Stimulated activated CD4-positive, alpha-beta T cell treated with anti-CD3 and anti-CD28 coated beads, Interleukin-1b, Interleukin-23, amount 100 ng/mL, for 48 hours (primary cell): ENCODE measurements at places on chromosomes 6 and 20.

GRCh38 chr20:30511322-30512030 is 746.0 kb upstream of the DEFB115 start:
- DNase-seq: no peak

GRCh38 chr6:7996538-7997111 is 67.6 kb downstream of the BLOC1S5 start:
- DNase-seq: no peak

- DNase-seq: no peak
Observed at GRCh38 chr20:17026346-17026745, 200.5 kb upstream of the PCSK2 start.

DNA sequence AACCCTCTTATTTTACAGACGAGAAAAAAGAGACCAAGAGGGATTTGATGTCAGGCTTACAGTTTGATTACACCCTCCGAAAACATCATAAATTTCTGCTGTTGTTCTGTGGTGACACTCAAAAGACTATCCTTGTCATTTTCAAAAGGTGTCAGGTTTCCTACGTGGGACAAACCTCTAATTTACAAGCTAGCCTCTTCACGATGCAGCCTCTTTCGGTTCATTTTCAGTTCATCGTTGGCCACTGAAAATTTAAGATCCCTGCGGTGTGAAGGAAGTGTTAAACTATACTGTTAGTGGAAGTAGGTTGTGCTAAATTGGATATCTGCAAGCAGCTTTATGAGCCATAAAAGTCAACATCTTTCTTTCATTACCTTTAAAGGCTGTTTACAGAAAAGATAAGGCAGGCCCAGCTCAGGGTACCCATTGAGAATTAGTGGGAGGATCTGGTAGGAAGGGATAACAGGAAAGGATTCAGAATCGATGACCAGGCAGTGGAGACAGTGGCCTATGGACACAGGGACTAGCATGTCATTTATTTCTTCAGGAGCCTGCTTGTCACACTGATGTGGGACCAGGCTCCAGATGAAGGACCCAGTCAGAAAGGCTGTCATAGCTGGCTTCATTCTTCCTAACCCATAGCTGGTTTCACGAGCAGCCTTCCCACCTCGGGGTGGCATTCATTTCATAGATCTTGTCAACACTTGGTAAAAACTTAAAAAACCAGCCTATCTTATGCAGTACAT is 329.1 kb upstream of the SOX4 start:
- DNase-seq: no peak

DNA sequence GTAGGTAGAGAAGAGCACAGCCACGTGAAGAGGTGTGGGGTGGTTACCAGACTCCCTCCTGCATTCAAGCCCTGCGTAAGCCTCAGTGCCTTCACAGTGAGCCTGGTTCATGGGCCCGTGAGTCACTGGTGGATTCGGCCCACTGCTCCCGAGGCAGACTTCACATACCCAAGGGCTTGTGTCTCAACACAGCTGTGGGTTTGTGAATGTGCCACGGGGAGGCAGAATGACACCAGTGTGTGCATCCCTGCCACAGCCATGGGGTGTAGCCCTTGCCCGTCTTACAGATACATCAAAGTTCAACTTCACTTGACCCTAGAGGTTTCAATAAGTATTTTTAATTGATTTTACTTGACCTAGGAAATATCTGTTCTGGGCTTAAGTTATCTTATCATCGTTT is 108.5 kb downstream of the MAP3K4 start:
- no peak for DNase-seq

- DNase-seq: no peak
Observed at GRCh38 chr20:54995011-54995410, 519.6 kb downstream of the DOK5 start.

DNA sequence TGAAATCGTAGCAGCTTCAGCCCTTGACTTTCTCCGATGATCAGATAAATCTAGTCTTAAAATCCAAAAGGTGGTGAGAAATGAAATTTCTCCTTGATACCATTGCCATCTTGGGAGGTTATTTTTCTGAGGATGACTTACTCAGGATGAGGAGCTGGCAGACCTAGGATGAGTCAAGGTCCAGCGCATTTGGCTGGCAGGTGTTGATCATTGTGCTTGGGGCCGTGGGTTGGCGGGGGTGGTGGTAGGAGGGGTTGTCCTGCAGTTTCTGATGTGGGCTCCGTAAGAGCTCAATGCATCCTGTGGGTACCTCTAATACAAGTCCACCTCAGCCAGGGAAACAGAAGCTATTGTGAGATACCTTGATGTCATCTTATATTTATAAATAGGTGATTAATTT is 148.3 kb upstream of the SCGN start:
- DNase-seq: no peak

GRCh38 chr6:64155063-64155462 is 519.5 kb downstream of the PHF3 start:
- DNase-seq: no peak

- DNase-seq: no peak
Observed at GRCh38 chr6:83546636-83547035, 34.3 kb downstream of the PRSS35 start.

DNA sequence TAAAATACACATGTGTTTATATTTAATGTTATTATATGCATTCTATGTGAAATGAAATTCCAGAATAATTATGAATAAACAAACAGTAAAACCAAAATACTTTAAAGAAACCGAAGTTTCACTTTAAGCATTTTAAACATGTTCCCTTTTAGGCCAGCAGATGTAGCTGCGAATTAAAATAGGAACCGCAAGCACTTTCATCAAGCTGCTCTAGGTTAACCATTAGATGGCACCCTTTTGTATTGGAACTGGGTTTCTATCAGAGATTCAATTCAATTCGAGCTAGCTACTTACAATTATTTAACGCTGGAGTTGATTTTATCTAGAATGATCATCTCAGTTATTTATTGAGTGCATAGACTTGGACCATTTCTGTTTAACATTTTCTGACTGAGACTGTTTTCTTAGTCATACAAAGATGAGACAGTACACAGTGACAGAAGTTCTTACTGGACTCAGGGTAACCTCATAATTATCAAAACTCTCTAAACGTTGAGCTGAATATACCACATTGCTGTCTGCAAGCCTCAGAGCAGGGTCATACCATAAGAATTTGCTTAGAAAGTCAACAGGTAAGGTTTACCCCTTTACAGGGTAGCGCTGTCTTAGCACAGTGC is 8.5 kb downstream of the TMEM242 start:
- no peak for DNase-seq

GRCh38 chr6:88144637-88145297 is 21.4 kb downstream of the CNR1 start:
- no peak for DNase-seq

DNA sequence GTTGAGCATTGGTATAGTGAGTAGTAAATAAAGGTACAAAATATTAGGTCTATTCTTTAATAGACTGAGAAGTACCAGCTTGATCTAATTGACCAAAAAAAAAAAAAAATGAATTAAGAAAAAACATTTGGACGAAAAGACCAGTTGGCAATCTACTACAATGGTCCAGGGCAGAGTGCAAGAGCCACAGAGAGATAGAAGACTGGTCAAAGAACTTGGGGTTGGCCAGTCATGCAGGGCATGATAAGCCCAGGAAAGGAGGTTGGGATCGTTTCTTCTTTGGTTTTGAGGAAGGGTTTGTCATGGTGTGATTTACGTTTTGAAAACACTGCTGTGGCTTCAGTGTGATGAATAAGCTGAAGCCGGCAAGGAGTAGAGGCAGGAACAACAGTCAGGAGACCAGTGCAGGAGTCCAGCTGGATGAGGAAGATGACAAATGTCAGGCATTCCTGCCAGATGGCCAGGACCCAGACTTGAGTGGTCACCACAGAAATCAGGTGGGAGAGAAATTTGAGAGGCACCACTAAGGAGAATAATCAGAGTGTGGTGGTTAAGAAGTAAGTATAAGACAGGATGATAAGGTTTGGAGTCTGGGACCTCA is 14.0 kb downstream of the SMLR1 start:
- DNase-seq: no peak

DNA sequence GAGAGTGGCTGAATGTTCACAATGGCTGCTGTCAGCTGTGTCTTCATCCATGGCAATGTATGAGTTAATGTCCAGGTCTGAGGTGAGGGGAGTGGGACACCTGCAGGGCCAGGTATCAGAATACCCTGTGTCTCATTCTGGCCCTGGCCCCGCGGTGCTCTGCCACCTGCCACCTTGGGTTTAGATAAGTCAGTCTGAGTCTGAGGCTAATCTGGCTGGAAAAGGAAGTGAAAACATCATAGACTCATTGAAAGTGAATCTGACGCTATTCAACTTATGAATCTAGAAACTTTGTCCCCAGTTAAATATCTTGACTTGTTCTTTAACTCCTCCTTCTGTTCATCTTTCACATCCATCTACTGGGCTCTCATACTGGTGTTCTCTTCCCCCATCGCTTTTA is 267.1 kb upstream of the JAG1 start:
- no peak for DNase-seq

DNA sequence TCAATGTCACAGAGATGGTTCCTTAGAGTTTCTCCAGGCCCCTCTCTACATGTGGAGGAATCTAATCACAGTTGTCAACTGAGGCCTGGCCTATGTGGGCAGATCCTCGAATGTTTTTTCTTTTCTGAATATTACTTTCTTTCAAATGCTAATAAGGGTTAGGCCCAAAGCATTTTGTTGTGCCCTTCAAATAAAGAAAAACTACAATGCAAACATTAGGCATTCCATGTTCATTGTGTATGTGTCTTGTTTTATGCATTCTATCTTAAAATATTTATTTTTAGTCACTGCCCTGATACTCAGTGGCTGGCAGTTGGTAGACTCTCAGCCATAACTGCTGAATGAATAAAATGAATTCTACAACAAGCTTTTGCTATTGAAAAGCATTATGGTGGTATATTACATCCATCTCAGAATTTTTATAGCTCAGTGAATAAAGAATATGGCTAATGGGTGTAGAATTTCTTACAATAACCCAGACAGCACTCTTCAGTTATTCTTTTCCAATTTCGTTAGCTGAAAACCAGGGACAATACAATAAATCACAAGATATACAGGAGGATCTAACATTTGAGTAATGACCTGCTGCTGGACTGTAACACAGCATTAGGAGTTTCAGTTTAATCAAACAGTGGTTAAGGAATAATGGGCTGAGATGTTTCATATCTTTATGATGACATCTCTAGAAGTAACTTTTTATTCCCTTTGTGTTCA is 28.3 kb downstream of the RGS17 start:
- no peak for DNase-seq

GRCh38 chr6:85416766-85417165 is 33.1 kb upstream of the NT5E start:
- no peak for DNase-seq

DNA sequence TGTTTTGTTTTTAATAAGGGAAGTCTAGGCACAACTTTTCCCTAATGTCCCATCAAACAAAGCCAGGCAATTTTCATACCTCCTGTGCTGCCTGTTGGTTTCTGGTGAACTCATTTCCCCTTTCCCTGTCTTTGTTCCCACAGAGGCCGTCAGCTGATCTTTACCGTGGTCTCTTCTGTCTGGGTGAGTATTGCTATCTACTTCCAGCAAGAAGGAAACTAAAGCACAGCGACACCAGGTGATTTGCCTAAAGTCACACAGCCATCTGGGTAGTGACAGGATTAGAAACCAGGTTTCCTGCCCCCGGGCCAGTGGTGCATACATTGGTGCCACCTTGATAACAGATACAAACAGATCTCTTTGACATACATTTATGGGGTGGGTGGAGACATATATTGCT is 59.6 kb downstream of the RAB44 start:
- peak; percentile 48 for DNase-seq

- DNase-seq: no peak
Observed at GRCh38 chr20:13771853-13772453, 12.8 kb downstream of the ESF1 start.

- no peak for DNase-seq
Observed at GRCh38 chr6:106973018-106973835, 1.3 kb downstream of the CD24 start.

DNA sequence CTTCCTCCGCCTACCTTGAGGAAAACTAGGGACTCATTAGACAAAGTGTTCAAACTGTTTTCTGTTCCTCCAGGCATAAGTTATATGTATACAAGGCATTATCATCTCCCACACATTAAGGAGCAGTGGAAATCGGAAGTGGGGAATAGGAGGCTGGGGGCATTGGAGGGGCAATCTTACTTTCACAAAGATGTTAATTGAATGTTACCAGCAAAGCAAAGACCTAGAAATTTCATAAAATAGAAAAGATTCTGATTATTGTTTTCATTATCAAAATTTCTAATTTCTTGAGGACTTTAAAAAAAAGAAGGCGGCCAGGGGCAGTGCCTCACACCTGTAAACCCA is 501.7 kb upstream of the JARID2 start:
- DNase-seq: no peak

GRCh38 chr20:58891718-58892140 is 39.2 kb downstream of the GNAS start:
- peak; percentile 37 for DNase-seq

DNA sequence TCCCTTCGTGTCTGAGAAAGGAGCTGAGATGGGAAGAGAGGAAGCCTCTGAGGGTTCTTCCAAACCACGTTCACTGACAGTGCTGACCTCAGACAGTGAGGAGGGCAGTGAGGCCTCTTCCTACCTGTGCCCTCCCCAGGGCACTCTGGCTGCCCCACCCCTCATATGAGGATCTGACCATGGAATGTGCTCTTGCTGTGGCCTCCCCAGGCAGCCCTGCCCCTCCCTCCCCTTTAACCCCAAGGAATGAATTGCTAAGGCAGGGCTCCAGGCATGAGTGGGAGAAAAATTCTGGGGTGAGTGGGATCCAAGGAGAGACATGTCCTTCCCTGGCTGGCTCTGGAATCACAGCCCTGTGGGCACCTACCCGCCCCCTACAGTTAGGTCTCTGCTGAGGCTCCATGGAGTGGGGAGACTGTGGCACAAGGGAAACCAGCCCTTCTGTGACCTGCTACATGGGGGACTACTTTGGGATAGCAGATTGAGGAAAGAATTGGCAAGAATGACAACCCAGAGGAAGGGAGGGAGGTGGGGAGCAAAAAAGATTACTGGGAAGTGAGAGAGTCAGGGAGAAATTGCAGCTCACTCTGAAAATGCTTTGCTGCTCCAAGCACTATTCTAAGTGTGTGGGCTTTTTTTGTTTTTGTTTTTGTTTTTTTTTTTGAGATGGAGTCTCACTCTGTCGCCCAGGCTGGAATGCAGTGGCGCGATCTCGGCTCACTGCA is 29.4 kb downstream of the TNXB start:
- DNase-seq: no peak

- DNase-seq: no peak
Observed at GRCh38 chr6:137246791-137247202, 27.6 kb upstream of the IFNGR1 start.

DNA sequence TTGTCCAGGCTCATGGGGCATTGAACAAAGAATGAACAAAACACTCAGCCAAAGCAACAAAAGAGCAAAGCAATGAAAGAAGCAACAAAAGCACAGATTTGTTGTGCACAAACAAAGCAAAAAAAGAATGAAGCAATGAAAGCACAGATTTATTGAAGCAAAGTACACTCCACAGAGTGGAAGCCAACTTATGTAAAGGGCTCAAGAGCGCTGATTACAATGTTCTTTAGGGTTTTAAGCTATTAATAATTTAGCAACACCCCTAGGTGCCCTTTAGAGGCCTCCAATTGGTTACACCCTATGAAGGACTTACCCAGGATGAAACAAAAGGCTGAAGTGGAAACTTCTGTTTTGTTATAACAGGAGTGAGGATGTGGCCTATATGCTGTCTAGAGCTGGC is 179.2 kb upstream of the PROKR2 start:
- DNase-seq: no peak
